ENCODE measurements at places on chromosomes 16 and 17.

GRCh38 chr16:24010440-24011089, 174.8 kb downstream of the PRKCB start:
- peak; percentile 25 for DNase-seq

DNA sequence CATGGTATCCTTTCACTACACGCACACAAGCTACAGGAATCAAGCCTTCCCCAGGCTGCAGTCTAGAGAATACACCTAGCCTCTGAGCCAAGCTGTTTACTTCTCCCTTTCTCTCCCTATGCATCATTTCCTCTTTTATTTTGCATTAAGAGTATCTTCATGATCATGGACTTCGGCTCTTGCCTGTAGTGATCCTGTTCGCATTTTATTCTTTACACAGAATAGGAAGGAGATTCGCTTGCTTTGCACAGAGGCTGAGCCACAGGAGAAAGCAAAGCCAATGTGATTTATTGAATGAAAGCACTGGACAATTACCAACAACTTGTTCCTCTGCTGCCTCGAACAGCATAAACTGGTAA, 172.7 kb downstream of the ANKFN1 start:
- no peak for DNase-seq

- DNase-seq, result no peak
Observed at GRCh38 chr17:60969500-60970037, 291.9 kb downstream of the BCAS3 start.

GRCh38 chr16:55047903-55048497, 117.3 kb downstream of the IRX5 start:
- DNase-seq, result no peak

DNA sequence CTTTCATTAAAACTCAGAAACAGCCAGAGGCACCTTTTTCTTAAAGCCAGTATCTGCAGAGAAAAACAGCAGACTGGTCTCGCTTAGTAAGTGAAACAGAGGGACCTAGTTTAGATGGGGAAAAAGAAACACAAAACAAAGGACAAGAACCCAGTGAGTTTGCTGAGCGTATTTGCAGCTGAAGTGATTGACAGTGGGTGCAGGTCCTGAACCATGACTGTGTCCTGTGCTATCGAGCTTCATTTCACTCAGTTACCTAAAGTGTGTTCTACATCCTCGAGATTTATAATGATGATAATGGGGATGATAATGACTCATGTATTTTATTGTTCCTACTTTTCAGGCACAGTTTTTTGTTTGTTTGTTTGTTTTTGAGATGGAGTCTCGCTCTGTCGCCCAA, 31.7 kb upstream of the WFIKKN2 start:
- DNase-seq, result no peak

- DNase-seq, result no peak
Observed at GRCh38 chr17:48711128-48711527, 11.2 kb downstream of the PRAC1 start.

DNA sequence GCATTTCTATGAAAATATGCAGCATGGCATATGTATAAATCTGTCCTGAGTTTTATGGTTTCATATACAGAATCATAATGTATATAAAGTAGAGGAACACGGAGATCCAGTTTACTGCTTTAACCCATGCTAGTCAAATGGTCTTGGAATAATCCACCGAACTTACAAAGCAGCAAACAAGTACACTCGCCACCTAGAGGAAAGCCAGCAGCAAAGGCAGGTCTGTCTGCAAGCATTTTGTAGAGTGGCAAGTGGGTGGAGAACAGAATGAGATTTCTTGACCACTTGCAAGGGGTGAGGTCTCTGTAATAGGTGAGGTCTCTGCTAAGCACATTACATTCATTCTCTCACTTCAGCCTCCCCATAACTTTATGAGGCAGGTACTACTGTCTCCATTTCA, 308.3 kb downstream of the CA10 start:
- no peak for DNase-seq

GRCh38 chr17:82373731-82374625, 2.4 kb downstream of the UTS2R start:
- no peak for DNase-seq

GRCh38 chr16:17177959-17178905, 292.5 kb downstream of the XYLT1 start:
- no peak for DNase-seq

GRCh38 chr17:81924557-81925532, 2.7 kb downstream of the MAFG start:
- no peak for DNase-seq

DNA sequence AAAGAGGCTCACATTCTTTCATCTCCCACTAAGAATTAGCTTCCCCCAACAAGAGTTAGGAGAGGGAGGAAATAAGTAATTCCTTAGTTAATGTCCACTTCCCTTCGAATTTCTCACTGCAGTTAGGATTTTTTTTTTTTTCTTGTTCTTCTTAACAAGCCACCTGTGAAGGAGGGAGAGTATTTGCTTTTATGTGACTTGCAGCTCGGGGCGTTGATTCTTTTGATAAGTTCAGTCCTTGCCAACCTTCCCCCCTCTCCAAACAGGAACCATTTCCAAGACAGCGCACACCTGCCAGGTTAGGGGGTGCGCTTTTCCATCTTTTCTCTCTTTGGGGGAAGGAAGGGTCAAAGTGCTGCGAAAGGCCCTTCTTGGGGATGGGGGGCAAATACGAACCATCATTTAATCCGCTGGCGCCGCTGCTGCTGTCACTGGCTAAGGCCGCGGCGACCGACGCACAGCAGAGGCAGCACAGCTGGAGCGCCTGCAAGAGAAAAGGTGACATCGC, 758 bp downstream of the ADAMTS18 start:
- DNase-seq, result no peak

- no peak for DNase-seq
Observed at GRCh38 chr17:16940116-16940881, 31.6 kb downstream of the TNFRSF13B start.

DNA sequence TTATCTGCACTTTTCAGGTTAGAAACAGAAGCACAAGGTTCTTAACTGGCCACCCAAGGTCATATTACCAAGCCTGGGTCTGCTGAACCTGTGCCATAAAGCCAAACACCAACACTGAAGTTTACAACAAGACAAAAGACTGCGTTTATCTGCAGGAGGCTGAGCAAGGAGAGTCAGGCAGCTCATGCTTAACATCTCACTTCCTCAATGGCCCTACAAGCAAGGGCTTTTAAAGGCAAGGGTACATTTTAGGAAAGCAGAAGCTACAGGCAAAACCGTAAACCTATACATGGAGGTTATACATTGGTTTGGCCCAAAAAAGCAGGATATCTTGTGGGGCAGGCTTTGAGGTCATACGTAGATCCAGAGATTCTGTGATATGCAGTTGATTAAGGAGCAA, 91.2 kb downstream of the GNAO1 start:
- DNase-seq, result no peak

GRCh38 chr16:76932541-76933211, 258.3 kb upstream of the MON1B start:
- no peak for DNase-seq

DNA sequence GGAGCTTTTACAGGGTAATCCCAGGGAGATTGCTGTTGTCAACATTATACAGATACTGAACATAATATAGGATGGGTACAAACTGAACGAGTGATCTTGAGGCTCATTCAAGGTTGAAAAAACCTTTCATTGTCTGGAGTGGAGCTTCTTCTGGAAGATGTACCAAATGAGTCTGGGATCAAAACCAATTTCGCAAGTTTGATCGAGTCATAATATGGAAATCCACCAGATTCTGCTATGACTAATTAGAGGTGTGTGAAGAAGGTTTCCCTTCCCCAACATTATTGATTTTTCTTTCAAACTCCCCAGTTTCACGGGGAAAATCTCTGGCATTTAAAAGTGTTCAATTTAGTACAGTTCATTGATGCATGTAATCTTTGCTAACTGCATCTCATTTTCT, 324.1 kb downstream of the ZFHX3 start:
- no peak for DNase-seq

DNA sequence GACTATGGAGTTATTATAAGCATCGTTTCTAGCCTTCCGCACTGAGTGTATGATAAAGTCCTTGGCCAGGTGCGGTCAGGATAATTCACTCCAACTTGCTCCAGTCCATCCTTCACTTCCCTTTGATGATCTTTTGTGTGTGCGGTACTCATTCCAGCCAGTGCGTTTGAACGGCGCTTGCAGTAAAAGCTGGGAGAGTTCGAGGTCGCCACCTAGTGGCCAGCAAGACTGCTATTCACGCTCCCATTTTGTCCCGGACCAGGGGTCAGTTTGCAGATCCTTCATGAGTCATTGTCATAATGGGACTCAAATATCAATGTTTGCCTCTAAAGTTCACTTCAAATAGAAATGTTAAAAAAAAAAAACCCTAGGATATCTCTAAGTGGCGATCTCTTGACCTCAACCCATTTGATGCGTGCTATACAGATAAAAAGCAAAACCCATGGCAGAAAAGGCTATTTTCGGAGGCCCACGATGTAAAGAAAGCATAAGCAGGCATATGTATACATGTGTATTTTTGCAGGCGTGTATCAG, 417.1 kb downstream of the TMEM114 start:
- DNase-seq, result no peak

DNA sequence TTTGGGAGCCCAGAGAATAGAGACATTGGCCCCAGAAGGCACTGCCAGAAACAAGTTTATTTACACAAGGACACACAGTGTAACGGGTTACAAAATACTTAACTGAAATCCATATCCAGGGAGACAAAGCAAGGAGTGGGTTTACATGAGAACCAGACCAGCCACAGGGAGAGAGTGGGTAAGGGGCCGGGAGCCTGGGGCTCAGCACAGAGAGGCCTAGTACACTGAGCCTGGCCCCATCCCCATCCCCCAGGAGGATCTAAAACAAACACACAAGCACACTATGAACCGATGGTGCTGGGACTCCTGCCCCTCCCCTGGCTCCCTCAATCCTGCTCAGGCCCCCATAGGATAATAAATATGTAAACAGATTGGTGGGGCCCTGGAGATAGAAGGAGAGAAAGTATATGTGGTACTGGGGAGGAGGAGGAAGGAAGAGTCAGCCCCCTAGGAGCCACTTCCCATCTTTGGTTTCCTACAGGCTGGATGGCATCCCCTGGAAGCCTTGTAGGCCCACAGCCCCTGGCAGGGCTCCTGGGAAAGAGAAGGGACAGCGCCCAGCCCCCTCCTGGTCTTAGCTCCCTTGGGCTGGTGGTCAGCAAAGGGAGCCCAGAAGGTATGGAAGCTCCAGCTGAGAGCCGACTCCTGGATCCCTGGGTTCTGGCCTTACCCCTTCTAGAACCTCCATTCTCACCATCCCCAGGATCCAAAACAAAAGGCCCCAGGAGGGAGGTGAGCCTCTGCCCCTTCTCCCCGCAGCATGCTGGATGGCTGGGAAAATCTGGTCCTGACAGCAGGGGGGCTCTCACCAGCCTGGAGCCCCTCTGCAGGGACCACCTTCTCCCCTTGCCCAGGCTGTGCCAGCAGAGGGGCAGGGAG, 6.4 kb downstream of the G6PC3 start:
- DNase-seq, result no peak

DNA sequence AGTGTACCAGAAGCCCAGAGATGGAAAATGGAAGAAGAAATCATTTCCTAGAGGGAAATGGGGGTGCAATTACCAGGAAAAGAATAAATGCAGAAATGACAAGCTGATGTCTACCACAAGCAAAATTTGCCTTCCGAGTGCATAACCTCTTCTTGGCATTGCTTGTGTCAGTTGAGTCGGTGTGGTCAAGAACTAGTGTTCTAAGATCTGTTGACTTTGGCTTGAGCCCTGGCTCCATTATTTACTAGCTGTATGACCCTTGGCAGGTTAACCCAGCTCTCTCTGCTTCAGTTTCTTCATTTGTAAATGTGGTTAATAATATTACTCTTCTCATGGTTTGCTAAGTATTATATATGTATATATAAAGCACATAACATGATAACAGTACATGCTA, 273.0 kb upstream of the IRX5 start:
- DNase-seq, result no peak

DNA sequence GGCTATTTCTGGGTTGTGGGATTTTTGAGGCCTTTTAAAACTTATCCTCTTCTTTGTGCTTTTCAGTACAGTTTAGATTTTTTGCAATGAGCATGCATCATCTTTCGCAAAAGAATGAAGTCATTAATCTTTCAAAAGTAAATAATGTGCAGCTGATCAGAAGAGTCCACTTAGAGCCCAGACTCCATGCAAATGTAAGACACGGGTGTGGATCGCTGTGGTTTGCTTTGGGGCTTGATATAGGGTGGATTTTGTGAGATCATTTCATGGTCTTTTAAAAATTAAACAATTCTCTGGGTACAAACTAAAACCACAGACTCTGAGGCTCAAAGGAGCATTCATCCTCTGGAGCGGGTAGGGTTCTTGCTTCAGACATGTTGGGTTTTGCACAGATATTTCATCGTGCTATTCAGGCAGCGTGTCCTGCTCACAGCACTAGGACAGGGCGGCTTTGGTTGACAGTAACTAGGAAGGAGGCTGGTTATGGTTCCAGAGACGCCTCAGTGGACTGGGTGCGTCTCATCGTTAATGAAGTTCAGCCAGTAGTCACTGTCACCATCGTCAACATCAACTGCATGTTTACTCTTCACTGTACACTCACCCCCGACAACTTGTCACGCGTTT, 129.4 kb upstream of the PLCG2 start:
- DNase-seq, result no peak

GRCh38 chr17:260944-261343, 79.5 kb upstream of the DOC2B start:
- DNase-seq, result no peak

DNA sequence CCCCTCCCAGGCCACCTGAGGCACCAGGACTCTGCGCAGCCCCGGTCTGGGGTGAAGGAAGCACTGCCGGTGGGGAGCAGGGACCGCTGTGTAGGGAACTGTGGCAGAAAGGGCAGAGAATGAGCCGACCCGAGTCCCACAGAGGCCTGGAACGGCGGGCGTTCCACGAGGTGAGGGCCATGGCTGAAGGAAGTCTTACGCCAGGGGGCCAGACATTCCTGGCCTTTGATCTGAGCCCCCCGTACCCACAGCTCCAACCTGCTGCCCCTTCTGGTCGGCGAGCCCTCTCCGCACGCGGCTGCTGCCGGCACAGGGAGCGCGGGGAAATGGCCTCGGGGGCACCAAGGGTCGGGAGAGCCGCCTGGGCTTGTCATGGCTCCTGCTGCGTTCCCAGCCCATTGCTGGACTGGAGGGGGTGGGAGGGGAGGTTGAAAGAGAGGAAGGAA, 1.4 kb upstream of the WNT3 start:
- no peak for DNase-seq

- DNase-seq, result no peak
Observed at GRCh38 chr17:32528825-32529224, 42.0 kb downstream of the CDK5R1 start.

DNA sequence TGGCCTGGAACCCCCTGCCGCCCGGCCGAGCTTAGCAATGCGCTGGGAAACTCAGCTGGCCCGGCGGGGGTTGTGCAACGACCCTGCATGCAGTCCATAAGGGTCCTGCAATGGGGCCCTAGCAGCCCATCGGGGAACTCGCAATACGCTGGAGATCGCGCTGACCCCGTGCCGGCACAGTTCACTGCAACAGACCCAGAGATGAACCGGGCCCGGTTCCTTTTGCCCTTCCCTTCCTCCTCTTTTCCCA, 375 bp downstream of the SLC25A11 start:
- DNase-seq, result no peak

DNA sequence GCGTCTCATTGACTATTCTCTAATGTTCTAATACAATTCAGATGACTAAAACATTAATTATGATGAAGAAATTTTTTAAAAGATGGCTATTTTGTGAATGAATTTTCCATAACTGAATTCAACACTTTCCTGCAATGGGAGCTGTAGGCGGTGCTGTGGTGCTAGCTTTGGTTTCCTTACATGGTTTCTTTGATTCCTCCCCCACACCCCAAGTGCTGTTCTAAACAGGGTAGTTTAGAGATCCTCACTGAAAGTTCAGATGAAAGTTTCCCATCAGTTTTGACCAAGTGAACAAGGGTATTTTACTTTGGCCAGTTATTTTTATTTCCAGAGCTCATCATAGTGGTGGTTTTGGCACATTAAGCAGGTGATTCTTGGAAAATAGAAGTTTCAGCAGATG, 26.0 kb upstream of the MRC2 start:
- DNase-seq, result no peak

Data from esophagus squamous epithelium (tissue), 5 donors.